ENCODE measurements at places on chromosomes 13 and 19.

GRCh38 chr13:34719060-34719875, 222.8 kb upstream of the NBEA start:
- DNase-seq = no peak

GRCh38 chr13:79246578-79246949, 159.5 kb downstream of the RBM26 start:
- no peak for DNase-seq

- DNase-seq = no peak
Observed at GRCh38 chr19:49512970-49513745, 697 bp downstream of the FCGRT start.

DNA sequence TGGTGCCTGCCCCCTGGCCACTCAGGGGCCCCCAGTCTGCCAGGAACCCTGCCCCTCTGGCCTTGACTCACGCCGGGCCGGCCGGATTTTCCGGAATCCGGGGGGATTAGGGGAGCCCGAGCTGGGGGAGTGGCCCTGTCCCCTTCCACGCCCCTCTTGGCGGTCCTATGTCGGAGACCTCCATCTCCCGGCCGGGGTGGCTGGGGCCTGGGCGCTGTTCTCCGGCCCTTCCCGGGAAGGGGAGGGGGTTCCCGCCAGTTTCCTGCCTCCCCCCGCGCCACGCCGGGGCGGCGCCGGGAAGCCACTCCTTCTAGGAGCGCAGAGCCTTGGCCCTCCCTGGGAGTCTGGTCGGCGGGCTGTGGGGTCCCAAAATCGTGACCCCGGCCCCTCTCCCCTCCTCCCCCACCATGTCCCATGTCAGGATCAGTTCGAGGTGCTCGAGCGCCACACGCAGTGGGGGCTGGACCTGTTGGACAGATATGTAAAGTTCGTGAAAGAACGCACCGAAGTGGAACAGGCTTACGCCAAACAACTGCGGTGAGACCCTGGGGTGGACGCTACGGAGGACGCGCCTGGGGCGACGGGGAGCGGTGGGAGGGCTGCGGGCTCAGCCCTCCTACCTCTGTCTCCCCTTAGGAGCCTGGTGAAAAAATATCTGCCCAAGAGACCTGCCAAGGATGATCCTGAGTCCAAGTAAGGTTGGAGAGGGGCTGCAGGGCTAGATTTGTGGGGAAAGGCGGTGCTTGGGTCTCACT, 1.3 kb downstream of the TRIP10 start:
- no peak for DNase-seq

DNA sequence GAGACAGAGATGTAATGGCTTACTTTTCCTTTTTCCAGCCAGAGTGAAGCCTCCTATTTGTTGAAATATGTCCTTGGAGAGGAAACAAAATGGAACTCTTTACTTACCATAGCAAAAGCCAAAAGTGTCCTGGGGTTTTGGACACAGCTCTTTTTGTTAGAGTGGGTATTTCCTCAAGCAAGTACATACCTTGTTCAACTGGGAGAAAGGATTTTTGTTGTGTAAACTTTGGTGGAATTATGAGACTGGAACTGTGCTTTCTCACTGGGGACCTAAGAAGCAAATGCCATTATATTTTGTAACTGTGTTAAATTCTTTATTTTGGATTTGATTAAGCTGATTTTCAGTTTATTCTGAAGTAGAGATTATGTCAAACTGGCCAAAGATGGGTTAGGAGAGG, 58.4 kb downstream of the CYSLTR2 start:
- DNase-seq = no peak

DNA sequence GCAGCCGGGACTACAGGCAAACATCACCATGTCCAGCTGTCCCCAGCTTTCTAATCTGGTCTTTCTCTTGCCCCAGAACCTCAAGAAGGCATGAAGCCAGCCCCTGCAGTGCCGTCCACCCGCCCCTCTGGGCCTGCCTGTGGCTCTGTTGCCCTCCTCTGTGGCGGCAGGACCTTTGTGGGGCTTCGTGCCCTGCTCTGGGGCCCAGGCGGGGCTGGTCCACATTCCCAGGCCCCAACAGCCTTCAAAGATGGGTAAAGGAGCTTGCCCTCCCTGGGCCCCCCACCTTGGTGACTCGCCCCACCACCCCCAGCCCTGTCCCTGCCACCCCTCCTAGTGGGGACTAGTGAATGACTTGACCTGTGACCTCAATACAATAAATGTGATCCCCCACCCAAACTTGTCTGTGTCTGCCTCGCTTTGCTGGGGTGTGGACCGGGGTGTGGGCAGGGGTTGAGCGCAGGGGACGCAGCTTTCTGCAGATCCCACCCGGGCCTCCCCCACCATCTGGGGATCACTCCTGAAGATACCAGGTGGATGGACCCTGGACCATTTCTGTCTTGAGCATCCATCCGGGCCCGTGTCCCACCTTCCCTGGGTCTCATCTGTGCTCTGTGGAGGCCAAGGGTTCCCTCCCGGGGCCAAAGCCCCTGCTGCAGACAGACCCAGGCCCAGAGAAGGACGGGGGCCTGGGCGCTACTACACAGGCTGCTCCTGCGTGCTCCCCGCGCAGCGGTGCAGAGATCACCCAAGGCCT, 15.3 kb downstream of the PRKCSH start:
- DNase-seq = no peak

GRCh38 chr13:47564041-47564440, 437.0 kb downstream of the SUCLA2 start:
- DNase-seq = no peak

DNA sequence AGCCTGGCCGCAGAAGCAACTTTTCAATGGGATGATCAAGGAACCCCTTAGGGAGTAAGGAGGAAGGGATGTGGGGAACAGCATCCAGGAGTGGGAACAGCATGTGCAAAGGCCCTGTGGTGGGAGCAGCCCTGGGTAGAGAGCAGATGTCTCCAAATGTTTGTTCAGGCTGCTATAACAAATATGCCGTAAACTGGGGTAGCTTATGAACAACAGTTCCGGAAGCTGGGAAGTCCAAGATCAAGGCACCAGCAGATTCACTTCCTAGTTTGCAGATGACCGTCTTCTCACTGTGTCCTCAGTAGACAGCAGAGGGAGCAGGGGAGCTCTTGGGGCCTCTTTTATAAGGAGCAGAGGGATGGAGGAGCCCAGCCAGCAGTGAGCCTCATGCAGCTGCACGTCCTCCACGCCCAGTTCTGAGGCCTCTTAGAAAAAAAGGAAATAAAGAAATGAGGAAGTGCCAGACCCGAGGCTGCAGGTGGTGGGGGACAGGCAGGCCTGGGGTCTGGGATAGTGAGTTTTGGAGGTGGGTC, 4.2 kb upstream of the LRRC25 start:
- no peak for DNase-seq

GRCh38 chr19:30119180-30119908, 177.3 kb downstream of the URI1 start:
- no peak for DNase-seq

All from stimulated activated CD4-positive, alpha-beta T cell treated with anti-CD3 and anti-CD28 coated beads, Interleukin-1b, Interleukin-23, amount 100 ng/mL, for 1 hour (primary cell).